ENCODE measurements at places on chromosomes 11 and 22.

GRCh38 chr22:48121984-48122383, 1359.5 kb downstream of the TBC1D22A start:
- no peak for DNase-seq

- no peak for DNase-seq
Observed at GRCh38 chr22:44682556-44683168, 19.3 kb upstream of the PRR5 start.

- no peak for DNase-seq
Observed at GRCh38 chr22:40363059-40363458, 7.3 kb upstream of the SGSM3 start.

DNA sequence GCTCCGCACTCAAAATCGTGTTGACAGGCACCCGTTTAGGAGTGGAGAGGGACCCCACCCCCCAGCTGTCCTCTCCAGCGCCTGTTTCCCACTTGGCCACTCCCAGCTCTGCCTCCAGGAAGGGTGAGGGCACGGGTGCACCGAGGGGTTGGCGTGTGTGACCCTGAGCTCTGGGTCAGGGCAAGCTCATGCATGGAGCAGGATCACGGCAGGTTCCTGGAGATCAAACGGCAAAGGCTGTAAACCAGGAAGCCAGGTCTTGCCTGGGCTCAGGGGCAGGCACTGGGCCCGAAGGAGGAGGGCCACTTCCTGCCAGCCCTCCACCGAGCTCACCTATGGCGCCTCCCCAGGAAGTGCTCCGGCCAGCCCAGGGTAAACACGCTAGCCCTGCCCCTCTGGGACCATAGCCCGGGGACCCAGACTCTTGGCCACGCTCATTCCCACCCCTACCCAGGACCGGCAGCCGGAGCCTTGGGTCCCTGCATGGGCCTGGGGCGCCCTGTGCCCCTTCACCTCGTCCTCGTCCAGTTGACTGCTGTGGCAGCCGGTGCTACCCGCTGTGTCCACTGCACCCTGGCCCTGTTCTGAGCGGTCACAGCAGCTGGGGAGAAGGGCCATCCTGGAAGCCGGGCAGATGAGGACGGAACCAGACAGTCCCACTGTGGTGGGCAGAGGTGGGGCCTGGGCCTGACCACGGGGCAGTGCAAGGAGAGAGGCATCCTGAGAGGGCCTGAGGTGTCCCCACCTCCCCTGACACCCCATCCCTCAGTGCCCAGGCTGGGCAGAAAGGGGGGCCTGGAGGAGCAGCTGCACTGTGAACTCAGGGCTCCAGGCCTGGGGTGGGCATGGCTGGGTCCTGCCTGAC, 1.0 kb upstream of the EPS8L2 start:
- peak; percentile 58 for DNase-seq

DNA sequence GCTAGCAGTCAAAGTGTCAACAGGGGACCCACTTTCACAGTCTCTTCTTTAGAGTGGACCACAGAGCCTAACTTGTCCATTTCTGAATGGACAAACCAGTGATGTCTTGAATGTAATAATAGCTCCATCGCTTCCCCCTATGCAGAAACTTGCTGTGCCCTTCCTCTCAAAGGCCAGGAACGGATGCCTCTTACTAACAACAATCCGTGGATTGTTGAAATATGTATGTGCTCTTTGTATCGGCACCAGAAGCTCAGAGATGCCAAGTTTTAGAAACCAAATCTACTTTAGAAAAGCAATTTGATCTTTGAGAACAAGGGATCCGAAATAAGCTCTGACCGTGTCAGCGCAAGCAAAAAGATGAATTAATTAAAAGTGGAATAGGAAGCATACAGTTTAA, 259.5 kb upstream of the POU2AF2 start:
- DNase-seq = no peak

Measured in activated naive CD4-positive, alpha-beta T cell treated with anti-CD3 and anti-CD28 coated beads, Interleukin-2, amount 50 U/mL, for 72 hours (primary cell).